ENCODE measurements at places on chromosomes 6 and 20.
A peak's percentile ranks its signal among the peaks of the same experiment; 100 is the strongest.

DNA sequence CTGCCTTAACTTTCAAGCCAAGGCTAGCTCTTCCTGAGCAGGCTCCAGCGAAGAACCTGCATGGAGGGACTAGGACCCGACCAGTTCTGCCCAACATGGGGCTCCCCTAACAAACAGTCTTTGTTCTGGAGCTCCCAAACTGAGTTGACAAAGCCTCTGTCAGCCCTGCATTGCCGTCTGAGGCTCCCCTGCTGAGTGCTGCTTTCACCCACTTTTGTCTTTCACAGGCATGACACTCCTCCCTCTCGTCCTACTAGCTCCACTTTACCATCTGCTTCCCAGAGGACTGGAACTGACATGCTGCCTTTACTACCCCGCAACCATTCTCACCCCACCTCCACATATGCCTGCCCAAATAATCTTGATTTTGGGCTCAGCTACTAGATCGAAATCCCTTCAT lies 45.1 kb upstream of the B4GALT5 start:
- DNase-seq, result peak; percentile 65

DNA sequence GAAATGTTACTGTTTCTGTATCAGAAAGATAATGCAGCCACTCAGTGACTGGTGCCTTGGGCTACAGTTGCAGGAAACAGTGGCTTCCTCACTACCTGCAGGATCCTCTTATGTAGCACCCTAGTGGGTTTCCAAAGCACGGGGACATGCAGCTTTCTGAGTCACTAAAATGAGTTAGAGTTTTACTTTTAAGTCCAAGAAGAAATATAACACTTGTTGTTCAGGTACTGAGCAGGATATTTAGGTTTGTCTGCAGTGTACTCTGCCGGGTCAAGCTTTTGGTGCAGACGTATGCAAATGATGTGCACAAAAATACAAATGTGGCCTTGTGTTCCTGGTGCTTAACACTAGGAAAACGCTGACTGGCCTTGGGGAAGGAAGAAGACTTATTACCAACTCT lies 22.0 kb downstream of the ACSS1 start:
- no peak for DNase-seq

- no peak for DNase-seq
These were observed 24.3 kb downstream of the HTR1E start for GRCh38 chr6:86961455-86962200.

DNA sequence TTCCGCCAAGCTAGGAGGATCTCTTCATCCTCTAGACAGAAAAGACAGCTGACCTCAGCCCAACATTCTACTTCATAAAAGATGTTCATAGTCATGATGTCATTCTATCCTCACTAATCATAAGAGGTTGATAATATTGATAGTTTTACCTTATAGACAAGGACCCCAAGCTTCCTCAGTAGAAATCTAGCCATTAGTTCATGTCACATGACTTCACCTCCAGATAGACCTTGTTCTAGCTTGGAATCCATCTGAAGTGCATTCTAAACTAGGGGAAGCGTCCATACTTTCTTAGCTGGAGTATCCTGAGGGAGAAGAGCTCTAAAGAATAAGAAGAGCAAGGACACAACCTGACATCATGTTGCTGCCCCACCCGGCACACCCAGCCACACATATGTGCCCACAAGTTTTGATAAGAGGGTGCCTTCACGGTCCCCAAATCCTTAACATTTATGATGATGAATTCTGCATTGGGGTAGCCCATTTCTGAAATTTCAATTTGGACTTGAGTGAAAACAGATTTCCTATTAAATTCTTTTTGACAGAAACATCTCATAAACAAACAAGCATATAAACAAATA lies 292.5 kb upstream of the STXBP5 start:
- no peak for DNase-seq

- DNase-seq, result no peak
These were observed 77.9 kb downstream of the MYB start for GRCh38 chr6:135258970-135259369.
